ENCODE measurements at places on chromosomes 12 and 14.

DNA sequence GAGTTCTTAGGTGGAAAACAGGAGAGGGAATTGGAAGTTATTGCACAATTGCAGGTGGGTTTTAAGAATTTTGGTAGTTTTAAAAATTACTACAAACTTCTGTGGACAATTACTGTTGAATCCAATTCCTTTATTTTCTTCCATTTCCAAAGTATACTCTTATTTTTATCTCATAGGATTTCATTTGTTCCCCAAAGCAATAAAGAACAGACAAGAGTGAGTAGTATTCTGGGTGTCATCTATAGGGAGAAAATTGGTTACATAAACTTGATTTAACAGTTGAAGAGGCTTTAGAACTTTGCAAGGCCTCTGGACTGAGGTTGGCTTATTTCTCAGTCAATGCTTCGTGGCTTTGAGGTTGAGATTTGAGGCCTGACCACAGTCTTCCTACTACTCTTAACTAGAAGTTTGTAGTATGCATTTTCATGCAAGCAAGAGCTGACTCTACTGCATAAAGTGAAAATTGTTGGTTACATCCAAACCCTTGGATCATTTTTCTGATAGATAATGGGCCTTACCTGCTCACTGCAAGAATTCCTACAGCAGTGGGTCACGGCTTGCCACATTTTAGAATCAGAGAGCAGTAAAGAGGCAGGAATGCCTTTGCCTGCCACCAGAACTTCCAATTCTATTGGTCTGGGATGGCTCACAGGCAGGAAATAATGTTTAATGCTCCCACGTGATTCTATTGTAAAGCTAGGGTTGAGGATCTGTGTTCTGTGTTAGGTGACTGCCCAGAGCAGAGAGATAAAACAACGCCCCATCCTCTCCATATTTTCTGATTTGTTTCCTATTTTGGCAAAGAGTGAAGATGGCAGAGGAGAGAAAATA is 270.5 kb downstream of the TTC6 start:
- DNase-seq = no peak

DNA sequence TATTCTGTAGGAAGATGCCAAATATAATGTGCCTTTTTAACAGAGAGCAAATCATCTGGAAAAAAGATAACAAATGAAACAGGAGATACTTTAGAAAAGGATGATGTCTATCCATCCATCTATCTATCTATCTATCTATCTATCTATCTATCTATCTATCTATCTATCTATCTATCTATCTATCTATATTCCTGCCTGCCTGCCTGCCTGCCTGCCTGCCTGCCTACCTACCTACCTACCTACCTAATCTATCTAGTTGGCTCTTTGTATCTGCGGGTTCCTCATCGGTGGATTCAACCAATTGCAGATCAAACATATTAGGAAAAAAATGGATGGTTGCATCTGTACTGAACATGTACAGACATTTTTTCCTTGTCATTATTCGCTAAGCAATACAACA is 11.0 kb downstream of the PTPRB start:
- no peak for DNase-seq

- DNase-seq = no peak
These were observed 6.3 kb upstream of the NFE2 start for GRCh38 chr12:54306925-54307741.

GRCh38 chr12:109287181-109287580 is 21.9 kb downstream of the FOXN4 start:
- no peak for DNase-seq

GRCh38 chr12:124040291-124040690 is 67.3 kb downstream of the ZNF664 start:
- DNase-seq = no peak

DNA sequence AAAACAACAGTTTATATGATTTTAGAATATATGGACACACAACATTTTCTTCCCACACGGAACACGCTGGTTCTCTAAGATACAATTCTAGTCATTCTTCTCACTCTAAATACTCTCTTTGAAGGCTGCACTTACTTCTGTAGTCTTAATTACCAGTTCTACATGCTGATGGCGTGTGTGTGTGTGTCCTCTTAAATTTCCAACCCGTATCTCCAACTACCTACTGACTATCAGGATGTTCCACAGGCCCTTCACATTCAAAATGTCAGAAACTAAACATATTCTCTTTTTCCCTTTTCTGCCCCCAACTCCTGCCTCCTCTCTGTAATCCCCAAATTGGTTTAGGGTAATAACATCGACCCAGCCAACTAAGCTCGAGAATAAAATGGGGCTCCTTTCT is 75.2 kb downstream of the DUSP16 start:
- DNase-seq = no peak

All from stimulated activated CD4-positive, alpha-beta T cell treated with anti-CD3 and anti-CD28 coated beads, Interleukin-1b, Interleukin-23, amount 100 ng/mL, for 4 hours (primary cell).